ENCODE measurements at places on chromosomes 1 and 21.
A peak's percentile ranks its signal among the peaks of the same experiment; 100 is the strongest.

GRCh38 chr1:8721679-8722324, 95.6 kb downstream of the RERE start:
- no peak for DNase-seq

- peak; percentile 53 for DNase-seq
Measured at GRCh38 chr1:71587961-71588360, 507.1 kb upstream of the ZRANB2 start.

GRCh38 chr1:209062863-209063262, 520.7 kb upstream of the CAMK1G start:
- no peak for DNase-seq

- no peak for DNase-seq
Measured at GRCh38 chr21:38814126-38815059, 8.7 kb downstream of the ETS2 start.

DNA sequence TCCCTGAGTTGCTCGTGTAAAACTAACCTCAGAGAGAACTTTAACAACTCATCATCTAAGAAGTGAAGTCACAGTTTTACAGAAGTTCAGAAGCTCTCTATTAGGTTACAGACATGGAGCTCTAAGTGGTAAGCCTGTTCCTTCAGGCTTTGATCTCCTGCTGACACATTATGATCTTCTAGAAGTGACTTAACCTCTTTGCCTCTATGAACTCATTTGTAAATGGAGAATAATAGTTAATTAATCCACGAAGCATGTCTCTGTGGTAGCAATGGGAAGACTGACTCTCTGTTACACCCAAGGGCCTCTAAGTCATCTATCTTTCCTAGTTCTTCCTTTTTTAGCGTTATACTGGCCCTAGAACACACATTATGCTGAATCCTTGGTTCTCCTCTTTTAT, 157.9 kb upstream of the NRIP1 start:
- peak; percentile 29 for DNase-seq

- DNase-seq: no peak
Measured at GRCh38 chr21:31137960-31138359, 99.7 kb upstream of the KRTAP19-8 start.

DNA sequence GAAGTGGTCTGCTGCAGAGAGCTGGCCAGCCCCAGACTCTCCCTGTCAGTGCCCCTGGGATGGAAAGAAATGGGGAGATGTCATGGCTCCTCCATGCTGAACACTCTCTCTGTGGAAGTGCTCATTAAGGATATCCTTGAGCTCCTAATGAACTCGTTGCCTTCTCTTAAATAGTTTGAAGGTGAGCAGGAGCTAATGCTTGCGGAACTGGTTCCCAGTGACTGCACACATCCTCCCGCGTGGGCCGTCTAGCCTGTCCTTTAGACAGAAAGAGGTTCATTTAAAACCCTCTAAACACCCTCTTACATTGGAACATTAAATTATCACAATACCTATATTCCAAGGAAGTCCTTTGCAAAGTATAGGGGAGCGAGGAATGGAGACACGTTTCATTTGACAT, 5.9 kb upstream of the WDR64 start:
- DNase-seq: no peak

GRCh38 chr21:18913914-18914313, 510.3 kb upstream of the TMPRSS15 start:
- DNase-seq: no peak

DNA sequence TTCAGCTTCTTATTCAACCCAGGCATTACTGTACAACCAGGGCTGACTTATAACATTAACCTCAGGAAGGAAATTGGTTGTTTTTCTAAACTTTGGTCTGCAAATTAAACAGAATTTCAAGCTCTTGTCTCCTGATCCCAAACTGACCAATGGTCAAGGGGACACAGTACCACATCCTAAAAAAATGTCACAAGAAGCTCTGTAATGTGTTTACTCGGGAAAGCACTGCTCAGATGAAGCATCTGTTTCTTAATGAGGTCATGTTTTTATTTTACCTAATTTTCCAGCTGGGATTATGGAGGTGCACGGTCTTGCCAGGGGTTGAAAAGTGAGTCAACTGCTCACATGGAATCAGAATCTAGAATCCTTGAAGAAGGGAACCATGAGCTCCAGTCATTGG, 18.7 kb downstream of the ADAMTS5 start:
- DNase-seq: peak; percentile 79

DNA sequence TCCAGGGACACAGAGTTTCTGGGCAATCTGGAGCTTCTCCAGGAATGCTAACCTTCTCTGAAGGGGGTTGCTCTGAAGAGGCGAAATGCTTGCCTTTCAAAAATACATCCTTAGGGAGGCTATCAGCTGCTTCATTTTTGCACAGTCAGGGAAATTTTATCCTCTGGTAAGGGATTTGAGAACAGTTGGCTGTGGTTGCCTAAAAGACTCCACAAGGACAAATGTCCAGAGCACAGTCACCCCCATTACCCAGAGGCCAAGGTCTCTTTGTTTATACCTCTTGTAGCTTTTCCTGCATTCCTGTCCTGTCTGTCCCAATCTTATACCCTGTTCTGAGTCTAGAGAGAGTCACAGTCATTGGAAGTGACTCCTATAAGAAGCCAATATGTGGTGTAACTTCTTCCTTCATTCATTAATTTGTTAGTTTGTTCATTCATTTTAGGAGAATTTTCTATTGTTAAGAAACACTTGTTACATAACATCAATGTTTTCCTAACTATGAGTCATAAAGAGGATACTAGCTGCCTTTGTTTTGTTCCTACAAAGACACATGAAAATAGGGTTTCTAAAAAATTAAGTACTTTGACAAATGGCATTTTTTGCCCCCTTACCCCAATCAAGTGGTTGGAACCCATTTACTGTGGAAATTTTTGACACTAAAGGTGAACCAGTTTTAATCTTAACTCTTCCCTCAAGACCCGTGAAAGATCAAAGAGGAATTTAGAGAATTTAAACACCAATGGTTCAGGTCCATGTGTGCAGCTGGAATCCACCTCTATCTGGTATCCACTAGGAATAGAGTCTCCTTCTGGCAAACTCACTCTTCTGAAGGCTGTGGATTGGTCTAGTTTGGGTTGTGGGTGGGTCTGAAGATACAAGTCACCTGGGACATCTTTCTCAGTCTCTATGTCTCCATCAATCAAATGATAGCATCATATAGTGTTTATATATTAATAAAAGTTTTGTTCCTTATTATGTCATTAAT, 47.1 kb downstream of the GPR88 start:
- peak; percentile 38 for DNase-seq

DNA sequence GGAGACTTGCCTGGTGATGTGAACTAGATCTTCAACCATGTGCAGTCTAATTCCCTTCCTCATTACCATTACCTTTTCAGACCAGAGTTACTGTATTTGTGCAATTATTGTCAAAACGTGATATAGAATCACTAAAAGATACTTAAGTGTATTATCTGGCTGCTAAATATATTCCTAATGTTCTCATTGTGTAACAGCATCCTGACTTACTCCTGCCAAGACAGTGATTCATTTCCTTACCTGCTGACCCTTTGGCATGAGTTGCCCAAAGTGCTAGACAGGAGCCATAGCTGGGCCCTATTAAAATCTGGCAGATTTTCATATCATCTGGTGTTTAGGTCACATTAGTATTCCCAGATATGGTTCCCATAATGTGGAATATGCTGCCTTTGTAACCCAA, 598.3 kb upstream of the CAMK1G start:
- peak; percentile 29 for DNase-seq

GRCh38 chr1:27863538-27863915, 8.8 kb upstream of the THEMIS2 start:
- DNase-seq: no peak
